ENCODE measurements at places on chromosomes 5 and 9. TPM values are rescaled to one million over a fixed set of nuclear protein-coding genes. Genes with fewer than 3 reads are reported as not detected.

- no peak for DNase-seq
Observed at GRCh38 chr9:129276486-129277230, 98.6 kb upstream of the IER5L start.

PTGES gene
- 34.1 TPM for polyA plus RNA-seq

SARDH gene
- 0.03 TPM for polyA plus RNA-seq

GRCh38 chr9:33435821-33436277 is 11.5 kb downstream of the AQP3 start:
- DNase-seq, result no peak

GRCh38 chr5:171867786-171868185 is 82.2 kb downstream of the SMIM23 start:
- DNase-seq, result no peak

TAF11L7 gene
- not detected for polyA plus RNA-seq

DNA sequence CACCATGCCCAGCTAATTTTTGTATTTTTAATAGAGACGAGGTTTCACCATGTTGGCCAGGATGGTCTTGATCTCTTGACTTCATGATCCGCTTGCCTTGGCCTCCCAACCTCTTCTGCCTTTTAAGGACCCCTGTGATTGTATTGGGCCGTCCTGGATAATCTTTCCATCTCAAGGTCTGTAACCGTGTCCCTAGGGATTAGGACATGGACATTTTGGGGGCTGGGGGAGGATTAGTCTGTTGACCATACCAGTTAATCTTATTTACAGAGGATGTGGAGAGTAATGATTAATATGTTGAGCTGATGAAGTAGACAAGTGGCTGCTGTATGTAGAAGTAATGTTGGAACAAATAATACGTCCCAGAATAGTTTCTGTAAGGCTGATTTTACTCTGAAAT is 23.1 kb downstream of the LNPEP start:
- DNase-seq, result no peak

DNA sequence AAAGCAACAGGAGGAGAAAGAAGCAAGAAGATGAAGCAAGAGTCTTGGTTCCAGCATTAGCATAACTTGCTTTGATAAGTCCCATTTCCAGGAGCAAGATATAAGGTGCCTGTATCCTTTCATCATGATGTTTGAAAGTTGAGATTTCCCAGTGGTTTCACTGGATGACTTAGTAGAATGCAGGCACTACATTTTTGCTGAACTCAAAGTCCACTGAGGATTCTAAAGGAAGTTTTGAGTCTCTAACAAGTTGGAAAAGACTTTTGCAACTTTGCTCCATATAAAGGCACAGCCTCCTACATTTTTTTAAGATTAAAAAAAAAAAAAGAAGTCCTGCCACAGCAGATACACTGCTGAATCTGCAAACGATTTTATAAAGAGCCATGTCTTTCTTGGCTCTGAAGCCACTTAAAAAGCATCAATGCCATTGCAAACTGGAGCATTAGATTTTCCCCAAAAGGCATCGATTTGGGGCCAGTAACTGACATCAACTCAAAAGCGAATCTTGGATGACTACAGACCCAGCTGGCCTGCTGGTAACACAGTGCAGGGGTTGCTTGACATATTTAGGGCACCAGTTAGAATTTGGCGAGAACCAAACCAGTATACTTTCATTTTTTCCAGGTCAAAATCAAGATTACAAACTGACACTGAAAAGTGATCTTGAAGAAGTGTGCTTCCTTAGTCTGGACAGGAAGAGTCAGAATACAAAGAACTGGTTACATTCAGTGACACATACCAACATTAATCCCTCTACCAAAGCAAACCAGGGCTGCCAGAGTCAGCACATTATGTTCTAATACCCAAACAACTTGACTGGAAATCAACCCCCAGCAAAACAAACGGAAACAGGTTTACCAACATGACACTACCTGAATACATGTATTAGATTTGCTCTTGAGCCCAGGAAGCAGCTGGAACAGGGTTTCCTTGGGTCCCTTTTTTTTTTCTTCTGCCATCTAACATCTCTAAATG is 39.1 kb upstream of the KCNV2 start:
- DNase-seq, result no peak

MARCOL gene
- polyA plus RNA-seq, result not detected

GRCh38 chr5:135386886-135387628 is 12.0 kb downstream of the MACROH2A1 start:
- DNase-seq, result peak; percentile 83

DNA sequence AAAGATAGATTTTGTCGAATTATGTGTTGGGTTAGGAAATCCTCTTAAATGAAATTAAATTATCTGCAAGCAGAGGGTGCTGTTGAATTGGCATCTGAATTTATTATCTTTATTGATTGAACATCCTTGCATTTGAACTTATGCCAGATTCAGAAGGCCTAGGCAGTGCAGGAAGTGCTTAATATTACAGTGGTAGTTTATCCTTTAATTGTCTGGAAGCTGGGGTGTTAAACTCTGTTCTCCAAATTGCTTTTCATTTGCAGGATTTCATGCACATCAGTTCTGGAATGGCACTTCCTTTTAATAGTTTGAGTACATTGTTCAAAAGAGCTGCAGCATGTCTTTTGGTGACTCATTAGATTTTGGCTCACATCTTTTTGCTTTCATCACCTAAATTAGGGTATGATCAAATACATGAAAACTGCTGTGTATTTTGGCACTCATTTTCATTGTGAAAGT is 186.3 kb downstream of the KDM4C start:
- DNase-seq, result no peak

DIMT1 gene
- 49.5 TPM for polyA plus RNA-seq

- DNase-seq, result no peak
Observed at GRCh38 chr9:13750639-13751038, 471.1 kb upstream of the MPDZ start.

DNA sequence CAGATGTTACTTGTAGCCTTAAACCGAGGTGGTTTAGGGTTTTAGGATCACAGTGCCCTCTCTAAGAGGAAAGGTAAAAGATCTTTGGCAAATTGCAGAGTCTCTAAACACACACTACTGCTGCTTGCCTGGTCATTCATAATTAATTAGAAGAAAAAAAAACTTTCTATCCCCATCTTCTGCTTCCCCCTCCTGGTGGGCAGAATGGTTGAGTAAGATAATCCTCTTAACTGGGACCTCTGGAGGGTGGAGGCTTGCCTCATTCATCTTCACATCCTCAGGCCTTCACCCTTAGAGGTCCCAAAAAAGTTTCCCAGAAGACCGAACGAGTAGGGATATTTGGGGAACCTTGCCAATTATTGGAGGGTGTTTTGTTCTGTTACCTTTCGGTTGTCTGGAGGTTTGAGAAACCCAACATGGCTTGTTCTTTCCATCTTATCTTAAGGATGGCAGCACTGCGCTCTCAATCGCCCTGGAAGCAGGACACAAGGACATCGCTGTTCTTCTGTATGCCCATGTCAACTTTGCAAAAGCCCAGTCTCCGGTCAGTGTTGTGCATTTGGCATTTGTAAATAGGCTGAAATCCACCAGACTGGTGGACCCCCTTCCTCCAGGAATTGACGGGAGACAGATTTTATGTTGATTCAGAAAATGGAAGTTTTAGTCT is 97.3 kb upstream of the DMRT1 start:
- DNase-seq, result no peak

CTXN3 gene
- polyA plus RNA-seq, result 0.10 TPM

DNA sequence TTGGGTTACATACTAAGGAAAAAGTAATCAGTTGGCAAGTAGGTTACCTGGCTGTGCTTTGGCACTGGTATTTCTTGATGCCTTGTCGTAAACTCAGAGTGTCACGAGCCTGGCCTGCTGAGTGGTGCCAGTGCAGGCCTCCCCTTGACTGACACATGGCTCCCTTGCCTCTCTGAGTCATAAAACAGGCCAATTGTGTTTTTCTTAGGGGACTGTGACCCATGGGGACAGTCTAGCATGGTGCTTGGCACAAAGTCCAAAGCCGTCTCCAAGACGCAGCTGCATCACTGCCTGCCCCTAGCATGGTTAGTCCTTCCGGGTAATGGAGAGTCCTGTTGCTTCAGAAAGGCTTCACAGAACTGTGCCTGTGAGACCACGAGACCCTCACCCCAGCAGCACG is 132.5 kb downstream of the MVB12B start:
- no peak for DNase-seq

GRCh38 chr9:14344053-14344524 is 30.1 kb upstream of the NFIB start:
- DNase-seq, result no peak

GRCh38 chr5:115098041-115098702 is 71.5 kb downstream of the TRIM36 start:
- no peak for DNase-seq

- no peak for DNase-seq
Observed at GRCh38 chr9:74770508-74771261, 117.0 kb downstream of the TRPM6 start.

PTGR1 gene
- polyA plus RNA-seq, result 45.1 TPM

DNA sequence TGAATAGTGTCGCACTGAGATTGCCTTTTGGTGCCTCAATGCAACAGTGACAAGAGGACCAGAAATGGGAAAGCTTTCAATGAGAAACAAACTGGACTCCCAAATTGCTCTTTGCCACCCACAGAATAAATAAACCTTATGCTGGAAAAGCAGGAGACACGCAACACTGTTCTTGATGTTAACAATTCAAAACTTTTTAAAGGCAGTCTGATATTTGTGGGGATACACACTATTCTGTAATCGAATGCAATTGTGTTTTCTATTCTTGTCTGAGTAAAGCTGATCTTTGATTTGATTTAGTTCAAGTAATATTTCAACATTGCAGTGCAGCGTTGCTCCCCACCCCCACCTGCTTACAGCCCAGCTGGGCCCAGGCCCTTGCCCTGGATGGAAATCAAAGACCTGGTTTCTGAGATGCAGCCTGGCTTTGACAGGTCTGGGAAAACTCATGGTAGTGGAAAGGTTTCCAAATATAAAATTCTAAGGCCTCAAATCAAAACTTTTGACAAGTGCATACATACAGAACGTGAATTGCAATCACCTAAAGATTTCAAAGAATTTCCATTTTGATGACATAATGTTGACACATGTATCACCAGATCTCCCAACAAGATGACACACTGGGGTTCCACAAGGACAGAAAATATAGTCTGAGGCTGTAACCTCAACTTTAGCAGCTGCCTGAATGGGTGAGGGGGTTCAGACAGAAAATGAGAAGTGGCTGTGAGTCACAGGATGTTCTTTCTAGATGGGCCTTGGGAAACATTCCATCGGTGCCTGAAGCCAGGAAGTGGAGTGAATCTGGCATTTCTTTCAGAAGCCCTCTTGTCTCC is 55.1 kb downstream of the ABCA1 start:
- peak; percentile 88 for DNase-seq

DNA sequence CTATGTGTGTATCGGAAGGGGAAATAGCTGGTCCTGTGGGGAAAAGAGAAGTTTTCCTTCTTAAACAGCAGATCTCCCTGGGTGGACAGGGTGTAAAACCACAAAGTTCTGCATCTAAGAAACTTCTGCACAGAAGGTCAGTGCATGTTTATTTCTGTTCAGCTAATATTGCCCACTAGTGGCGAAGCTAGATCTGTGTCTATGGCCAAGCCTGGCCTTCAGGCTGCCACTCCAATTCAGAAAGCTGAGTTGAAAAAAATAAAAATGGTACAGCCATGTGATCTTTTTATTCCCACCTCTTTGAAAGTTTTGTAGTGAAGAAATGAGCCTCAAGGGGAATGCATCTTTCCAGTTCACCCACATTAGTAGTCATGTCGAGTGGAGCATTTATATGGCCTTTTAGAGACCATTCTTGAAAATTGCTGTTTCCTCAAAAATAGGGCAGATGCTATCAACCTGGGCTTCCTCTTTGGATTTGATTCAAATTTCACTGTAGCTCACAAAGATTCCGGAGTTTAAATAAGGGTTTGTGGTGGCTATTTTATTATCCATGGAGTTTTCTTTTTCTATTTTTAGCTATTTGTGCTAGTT is 488.0 kb downstream of the PRELID2 start:
- DNase-seq, result no peak

GRCh38 chr9:93459432-93459847 is 6.1 kb upstream of the FAM120AOS start:
- DNase-seq, result no peak

DNA sequence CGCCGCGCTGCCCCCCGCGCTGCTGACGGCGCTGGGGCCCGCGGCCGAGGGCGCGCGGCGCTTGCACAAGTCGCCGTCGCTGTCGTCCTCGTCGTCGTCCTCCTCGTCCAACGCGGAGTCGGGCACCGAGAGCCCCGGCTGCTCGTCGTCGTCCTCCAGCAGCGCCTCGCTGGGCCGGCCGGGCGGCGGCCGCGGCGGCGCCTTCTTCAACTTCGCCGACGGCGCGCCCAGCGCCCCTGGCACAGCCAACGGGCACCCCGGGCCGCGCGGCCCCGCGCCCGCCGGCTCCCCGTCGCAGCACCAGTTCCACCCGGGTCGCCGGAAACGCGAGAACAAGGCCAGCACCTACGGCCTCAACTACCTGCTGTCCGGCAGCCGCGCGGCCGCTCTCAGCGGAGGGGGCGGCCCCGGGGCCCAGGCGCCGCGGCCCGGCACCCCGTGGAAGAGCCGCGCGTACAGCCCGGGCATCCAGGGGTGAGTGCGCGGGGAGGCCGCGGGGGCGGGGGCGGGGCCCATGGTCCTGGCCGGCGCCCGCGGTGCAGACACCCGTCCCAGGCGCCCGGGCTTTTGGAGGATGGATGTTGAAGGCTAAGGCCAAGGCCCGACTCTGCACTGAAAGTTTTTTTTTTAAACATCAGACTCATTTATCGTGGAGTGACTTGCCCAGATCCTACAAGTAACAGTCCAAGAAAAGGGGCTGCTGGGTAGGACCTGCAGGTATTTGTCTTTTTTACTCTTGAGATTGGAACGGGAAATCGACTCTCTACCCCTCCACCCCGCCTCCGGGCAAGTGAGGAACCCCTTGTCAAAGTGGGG is 1.2 kb downstream of the TENT4A start:
- no peak for DNase-seq

- no peak for DNase-seq
Observed at GRCh38 chr5:160567031-160567705, 145.5 kb downstream of the PTTG1 start.

- DNase-seq, result no peak
Observed at GRCh38 chr9:37511016-37512010, 25.6 kb downstream of the POLR1E start.

MROH2B gene
- polyA plus RNA-seq, result not detected

- no peak for DNase-seq
Observed at GRCh38 chr5:8981016-8981415, 564.9 kb downstream of the SEMA5A start.

- no peak for DNase-seq
Observed at GRCh38 chr9:83537331-83538171, 650 bp downstream of the FRMD3 start.

C8G gene
- 0.72 TPM for polyA plus RNA-seq
